Stimulated activated CD8-positive, alpha-beta memory T cell treated with anti-CD3 and anti-CD28 coated beads, Interleukin-7, amount 100 ng/mL, for 24 hours (primary cell): ENCODE measurements at places on chromosomes 16 and 17.

DNA sequence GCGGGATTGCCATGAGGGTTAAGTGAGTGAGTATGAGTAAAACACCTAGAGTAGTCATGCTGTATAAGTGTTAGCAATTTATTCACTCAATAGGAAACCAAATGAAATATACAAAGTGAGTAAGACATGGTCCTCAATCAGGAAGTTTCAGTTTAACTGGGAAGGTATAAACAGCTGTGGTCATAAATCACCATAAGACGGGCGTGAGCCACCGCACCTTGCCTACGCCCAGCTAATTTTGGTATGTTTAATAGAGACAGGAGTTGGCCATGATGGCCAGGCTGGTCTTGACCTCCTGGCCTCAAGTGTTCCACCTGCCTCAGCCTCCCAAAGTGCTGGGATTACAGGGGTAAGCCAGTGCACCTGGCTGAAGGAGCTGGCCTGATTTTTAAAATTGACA is 27.0 kb downstream of the RNF135 start:
- DNase-seq: no peak

GRCh38 chr17:66398617-66399016 is 96.2 kb downstream of the PRKCA start:
- no peak for DNase-seq

DNA sequence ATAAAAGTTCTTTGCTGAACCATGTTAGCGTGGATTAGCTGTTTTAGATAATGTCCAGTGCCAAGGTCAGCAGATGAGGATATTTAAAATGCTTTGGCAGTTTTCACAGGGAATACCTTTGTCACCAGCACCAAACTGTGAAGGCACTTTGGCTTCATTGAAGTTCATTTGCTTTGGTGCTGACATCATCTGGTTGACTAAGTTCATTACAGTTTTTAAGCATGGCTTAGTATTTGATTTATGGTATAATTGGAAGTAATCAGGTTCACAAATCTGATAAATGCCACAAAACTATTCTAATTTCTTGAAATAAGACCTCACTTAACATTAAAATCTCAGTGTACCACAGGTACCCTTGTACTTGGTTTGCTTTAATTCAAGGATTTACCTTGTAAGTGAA is 4.3 kb downstream of the GID4 start:
- DNase-seq: no peak

DNA sequence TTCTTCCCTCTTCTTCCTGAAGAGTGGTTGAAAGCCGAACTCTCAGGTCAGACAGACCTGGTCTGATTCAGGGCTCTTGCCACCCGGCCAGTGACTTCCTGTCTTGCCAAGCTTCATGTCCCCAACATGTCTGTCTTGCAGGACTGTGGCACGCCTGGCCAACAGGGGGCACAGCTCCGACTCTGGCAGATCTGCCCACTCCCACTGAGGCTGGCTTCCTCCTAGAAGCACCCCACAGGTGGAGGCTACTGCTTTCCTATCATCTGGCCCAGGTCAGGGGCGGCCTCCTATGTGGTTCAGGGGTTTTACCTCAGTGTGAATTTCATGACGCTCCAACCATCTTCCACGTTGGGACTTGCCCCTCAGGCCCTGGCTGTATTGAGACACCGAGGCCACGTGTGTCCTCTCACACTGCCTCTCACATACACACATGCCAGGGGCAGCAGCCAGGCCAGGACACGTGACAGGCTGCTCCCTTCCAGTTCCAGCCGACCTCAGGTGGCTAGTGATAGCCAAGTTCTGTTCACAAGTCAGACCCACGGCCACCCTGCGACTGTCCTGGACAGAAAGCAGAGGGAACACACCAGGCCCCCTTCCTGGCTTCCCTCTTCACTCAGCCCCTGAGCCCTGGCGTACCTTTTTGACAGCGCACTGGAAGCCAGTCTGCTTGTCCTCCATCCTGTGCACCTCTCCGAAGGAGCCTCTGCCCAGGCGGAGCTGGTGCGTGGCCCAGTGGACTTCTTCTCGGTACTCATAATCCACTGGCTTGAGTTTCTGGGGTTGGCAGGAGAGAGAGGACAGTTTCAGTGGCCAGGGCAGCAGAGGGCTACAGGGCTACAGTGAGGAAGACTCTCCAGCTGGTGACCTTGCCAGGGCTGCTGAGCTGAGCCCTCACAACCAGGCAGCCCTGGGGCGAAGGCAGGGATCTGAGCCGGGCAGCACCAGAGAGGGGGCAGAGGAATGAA is 22.6 kb upstream of the SPATA32 start:
- no peak for DNase-seq

- DNase-seq: no peak
These were observed 13.3 kb downstream of the CDH3 start for GRCh38 chr16:68658341-68658973.

GRCh38 chr17:55454906-55455474 is 33.4 kb upstream of the MMD start:
- no peak for DNase-seq

DNA sequence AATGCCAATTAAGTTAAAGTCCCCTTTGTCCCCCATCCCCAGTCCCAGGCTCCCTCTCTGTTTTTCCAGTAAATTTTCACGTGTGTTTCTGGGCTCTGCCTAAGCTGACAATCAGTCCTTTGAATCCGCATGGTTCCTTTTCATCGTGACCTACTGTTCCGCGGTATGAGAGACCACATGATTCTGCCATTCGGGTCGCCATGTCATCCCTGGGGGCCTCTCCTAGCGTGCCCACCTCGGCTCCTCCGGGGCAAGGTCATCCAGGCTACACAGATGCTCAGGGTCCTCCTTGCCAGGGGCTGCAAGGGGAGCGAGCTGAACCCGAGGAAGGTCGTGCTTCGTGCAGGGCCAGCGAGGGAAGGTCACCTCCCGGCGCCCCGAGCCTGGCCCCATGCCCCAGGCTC is 157.6 kb downstream of the RAB11FIP4 start:
- DNase-seq: no peak

GRCh38 chr17:29567304-29567553 is 392 bp upstream of the ABHD15 start:
- no peak for DNase-seq
